ENCODE measurements at places on chromosomes 11 and 22. TPM values are rescaled to one million over a fixed set of nuclear protein-coding genes. Genes with fewer than 3 reads are reported as not detected.

The FAM111B gene
- total RNA-seq = 9.5 TPM

The FGF19 gene
- not detected for total RNA-seq

GRCh38 chr11:67542169-67542568 lies 18.9 kb upstream of the CABP2 start:
- no peaks in the 10 kb centered on the region for H3K27me3 ChIP-seq
- no peak overlapping the region for H3K27ac ChIP-seq
- no peak overlapping the region for H3K4me3 ChIP-seq
- DNase-seq = no peak

DNA sequence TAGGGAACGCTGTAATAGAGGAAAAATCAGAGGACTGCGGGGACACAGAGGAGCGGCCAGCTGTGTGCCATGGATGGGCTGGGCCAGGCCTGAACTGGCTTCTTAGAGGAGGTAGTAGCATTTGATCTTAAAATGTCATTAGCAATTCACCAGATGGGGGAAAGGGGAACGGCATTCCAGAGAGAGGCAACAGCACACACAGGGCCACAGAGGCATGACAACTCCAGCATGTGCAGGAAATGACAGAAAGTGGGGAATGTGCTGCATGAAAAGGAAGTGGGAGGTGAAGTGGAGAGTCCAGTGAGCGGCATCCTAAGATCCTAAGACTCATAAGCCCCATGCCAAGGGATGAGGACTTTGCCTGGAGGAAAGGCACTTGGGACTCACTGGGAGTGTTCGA lies 69.0 kb downstream of the UBASH3B start:
- H3K36me3 ChIP-seq = no peaks in the 10 kb centered on the region
- H3K27me3 ChIP-seq = no peaks in the 10 kb centered on the region
- no peak overlapping the region for H3K4me3 ChIP-seq
- no peak overlapping the region for H3K27ac ChIP-seq
- H3K4me1 ChIP-seq = peaks cover 17% of the 10 kb centered on the region

The PACSIN2 gene
- total RNA-seq = 36.3 TPM

The ZNF202 gene
- total RNA-seq = 10.7 TPM

- no peaks in the 10 kb centered on the region for H3K4me1 ChIP-seq
- no peak overlapping the region for H3K4me3 ChIP-seq
- no peak overlapping the region for H3K27ac ChIP-seq
- peaks cover 45% of the 10 kb centered on the region for H3K36me3 ChIP-seq
- DNase-seq = no peak
- no peaks in the 10 kb centered on the region for H3K27me3 ChIP-seq
These were observed 2.6 kb upstream of the UCP3 start for GRCh38 chr11:74011360-74012073.

GRCh38 chr11:16357775-16358174 lies 1.4 kb upstream of the SOX6 start:
- peak overlapping the region; percentile 84 for H3K27ac ChIP-seq
- no peaks in the 10 kb centered on the region for H3K4me1 ChIP-seq
- DNase-seq = no peak
- no peak overlapping the region for H3K4me3 ChIP-seq
- H3K27me3 ChIP-seq = no peaks in the 10 kb centered on the region

GRCh38 chr11:130002352-130002845 lies at the start of gene PRDM10:
Gene PRDM10 (minus strand): TSS chr11:130002835. CDS start chr11:129960964, 41,871 bp downstream.
- H3K27me3 ChIP-seq = no peaks in the 10 kb centered on the region
- H3K4me1 ChIP-seq = peaks cover 16% of the 10 kb centered on the region
- DNase-seq = peak; percentile 98
- no peaks in the 10 kb centered on the region for H3K36me3 ChIP-seq
- H3K27ac ChIP-seq = peak within 1 kb of the TSS; percentile 100

The TRIM29 gene
- 0.94 TPM for total RNA-seq

Data from spinal cord (tissue), 10 donors.